ENCODE measurements at places on chromosomes 16 and 17.

DNA sequence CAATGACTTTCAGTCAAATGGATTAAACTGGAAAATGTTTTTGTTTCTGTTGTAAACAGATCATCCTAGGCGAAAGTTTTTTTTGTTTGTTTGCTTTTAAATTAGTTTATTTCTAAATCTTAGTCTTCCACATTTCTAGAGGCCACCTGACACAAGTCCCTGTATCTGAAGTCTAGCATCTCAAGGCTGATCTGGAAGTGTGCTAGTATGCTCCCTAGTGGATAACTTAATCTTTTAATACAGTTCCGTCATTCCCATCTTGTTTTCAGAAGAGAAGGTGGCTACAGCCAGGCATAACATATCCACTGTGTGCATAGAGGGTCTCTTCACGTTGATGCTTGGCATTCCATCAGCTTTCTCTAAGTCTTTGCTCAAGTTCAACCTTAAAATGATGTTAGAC, 7.6 kb downstream of the IFT20 start:
- DNase-seq, result no peak

DNA sequence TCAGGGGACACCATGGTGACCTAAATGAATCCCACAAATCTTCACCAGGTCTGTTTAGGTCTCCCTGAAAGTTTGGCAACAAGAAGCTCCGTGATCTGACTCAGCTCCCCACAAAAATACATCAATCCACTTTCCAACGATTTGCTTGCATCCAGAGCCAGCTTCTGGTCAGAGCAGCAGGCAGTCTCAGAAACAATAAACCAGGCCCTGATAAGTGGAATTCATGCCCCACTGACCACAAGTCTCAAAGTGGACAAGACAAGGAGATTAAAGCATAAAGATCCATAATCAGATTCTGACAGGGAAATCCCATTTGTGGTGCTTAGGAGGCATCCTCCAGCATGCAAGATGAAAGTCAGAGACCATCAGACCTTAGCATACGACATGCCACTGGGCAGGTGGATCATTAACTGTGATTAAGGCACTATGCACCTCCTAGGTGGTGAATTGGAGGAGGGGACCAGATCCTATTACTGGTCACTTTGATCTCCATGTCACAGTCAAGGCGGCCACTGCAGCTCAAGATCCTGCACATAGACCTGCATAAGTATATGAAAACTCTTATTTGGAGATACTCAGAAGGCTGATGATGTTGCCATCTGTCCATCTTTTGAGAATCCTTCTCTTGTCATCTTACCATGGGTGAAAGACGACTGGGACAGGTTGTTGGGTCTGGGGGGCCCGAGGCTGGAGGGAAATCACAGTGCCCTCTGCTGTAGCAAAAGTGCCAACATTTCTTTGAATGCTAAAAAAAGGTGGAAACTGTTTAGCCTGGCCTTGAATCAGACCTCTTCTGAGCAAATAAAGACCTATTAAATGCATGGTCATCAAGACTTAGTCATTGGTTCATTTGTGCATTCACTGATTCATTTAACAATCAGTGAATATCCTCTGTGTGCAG, 309.2 kb upstream of the CCL2 start:
- no peak for DNase-seq

DNA sequence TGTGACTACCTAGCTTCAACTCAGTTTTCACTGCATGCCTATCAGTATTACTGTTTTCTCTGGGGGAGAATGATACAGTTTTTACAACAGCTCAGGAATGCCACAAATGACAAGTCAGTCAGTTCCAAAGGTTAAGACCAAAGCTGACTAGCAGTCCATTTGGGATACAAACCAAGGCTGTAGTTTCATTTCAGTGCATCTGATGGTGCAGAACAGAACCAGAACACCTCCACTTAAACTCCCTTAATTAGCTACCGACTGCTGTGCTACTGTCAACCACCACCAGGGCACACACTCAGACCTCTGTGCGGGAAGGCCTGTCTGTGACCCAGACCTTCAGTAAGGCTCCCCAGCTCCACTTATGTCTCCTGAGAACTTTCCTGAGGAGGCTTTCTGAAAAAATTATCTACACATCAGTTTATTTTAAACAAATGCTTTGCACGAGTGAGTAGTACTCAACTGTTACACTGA, 20.4 kb downstream of the NFE2L1 start:
- DNase-seq, result peak; percentile 57

DNA sequence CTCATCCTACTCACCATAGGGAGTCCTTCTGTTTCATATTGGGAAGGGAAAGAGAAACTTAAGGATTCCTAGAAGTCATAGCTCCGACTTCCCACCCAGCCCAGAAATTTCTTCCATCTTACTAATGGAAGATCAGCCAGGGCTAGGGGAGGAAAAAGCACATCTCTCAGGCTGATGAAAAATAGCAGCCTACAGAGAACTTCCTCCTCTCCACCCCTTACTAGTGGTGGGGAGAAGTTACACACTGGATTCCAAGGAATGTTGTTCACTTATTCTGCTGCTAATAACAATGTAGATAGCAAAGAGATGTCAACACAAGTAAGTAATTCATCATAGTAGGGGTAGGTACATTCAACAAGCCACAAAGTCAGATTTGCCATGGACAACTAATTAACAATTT, 94.4 kb downstream of the SPACA3 start:
- no peak for DNase-seq

- DNase-seq, result no peak
These were observed 1.5 kb downstream of the SNX29 start for GRCh38 chr16:11978080-11978479.

GRCh38 chr17:18172531-18173278, 10.9 kb upstream of the ALKBH5 start:
- DNase-seq, result no peak

DNA sequence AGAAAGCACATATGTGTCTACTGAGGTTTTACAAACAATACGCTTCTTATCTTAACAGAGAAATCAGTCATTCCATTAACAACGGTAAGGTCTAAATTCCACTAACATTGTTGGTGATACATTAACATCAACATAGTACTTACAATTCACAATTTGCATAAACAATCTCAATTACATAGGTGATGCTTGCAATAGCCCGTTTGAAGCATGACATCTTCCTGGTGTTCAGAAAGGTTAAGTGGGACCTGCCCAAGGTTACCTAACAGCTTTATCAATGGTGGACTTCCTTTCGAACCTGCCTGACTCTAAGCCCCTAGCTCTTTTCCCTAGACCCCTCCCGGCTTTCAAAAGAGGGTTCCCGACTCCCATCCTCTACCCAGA, 699 bp downstream of the FAM222B start:
- no peak for DNase-seq

DNA sequence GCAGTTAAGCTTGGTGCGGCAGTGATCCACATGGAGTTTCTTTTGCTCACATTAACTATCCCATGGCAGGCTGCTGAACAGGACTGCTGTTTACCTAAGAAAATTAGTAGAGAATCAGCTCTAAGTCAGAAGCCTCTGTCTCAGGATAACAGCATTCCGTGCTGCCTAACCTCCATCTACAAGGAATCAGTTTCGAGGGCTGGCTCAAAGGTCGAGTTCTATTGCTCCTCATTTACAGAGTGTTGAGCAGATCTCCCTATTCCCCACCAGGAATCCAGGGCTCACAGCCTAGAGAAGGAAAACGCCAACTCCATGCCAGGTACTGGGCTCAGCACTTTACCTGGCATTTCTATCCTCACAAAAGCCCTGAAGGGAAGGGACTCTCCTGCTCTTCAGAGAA, 9.9 kb downstream of the GINS2 start:
- no peak for DNase-seq

All from fibroblast of skin of abdomen (primary cell).